ENCODE measurements at places on chromosomes 12 and 14.

- no peak for DNase-seq
These were observed 76.1 kb downstream of the RMST start for GRCh38 chr12:97538705-97539104.

GRCh38 chr12:32360956-32361355 lies 38.4 kb upstream of the FGD4 start:
- DNase-seq = no peak

GRCh38 chr14:41568979-41569378 lies 37.7 kb upstream of the LRFN5 start:
- DNase-seq = no peak

DNA sequence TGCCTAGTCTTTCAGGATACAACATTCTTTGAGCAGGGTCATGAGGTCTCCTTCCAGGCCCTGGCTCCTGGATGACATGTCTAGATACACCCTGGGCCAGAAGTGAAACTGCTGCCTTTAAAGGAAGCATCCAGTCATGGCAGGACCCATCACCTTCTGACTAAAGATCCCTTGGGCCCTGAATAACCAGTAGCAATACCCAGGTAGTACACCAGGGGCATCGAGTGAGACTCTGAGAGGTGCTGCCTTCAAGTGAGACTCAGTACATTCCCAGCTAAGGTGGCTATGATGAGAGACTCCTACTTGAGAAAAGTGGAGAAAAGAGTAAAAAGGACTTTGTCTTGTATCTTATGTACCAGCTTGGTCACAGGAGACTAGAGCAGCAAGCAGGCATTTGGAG lies 23.5 kb downstream of the OR6C68 start:
- DNase-seq = no peak

DNA sequence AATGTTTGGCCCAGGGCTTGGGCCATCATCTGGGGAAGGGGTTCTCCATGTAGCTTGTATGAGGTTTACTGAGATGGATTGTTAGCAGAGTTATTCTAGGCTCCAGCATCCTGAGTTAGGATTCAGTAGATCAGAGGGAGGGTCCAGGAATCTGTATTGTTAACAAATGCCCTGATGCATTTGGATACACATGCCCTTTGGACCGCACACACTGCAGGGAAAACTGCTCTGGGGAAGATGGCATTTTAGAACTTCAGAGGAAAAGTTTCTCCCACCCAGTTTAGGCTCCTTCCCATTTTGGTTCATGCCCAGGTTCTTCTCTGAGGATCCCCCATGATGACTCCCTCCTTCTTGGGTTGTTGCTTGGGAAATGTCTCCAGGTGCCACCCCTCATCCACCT lies 193.3 kb downstream of the KTN1 start:
- no peak for DNase-seq

DNA sequence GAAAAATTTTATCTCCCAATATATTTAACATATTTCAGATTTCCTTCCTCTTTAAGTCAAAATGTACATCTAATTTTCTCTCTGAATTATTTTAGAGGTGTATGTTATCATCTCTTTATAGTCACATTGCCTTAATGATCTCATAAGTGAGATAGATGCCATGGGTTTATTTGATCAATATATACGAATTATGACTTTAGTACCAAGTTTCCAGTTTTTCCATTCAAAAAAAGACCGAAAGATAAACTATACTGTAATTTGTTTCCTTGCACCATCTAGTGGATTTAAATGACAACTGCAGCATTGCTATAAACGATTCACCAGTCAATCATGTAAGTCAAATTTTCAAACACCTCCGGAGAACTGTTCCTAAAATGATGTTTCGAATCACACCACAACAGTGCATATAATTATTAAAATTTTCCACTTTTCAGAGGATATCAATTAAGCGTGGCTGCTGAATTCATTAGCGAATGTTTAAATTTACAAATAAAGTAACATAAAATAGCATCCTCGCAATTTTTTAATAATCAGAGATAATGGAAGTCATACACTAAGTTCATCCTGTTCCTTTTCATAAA lies 419 bp upstream of the ATXN7L3B start:
- no peak for DNase-seq

DNA sequence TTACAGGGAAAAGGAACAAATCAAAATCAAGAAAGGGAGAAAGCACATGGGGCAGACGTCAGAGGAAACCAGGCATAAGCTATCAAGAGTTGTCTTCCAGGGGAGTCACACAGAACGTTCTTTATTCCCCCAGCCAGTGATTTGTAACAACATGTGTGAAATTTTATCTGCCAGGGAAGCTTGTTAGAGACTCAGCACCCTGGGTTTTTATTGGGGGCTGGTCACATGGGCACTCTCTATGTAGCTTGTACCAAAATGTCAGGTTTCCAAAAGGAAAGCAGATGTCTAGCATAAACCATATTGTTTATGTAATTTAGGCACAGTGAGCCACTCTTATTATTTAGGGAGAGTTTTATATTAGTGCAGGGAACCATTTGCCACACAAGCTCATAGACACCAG lies 440.4 kb upstream of the DCN start:
- DNase-seq = no peak

DNA sequence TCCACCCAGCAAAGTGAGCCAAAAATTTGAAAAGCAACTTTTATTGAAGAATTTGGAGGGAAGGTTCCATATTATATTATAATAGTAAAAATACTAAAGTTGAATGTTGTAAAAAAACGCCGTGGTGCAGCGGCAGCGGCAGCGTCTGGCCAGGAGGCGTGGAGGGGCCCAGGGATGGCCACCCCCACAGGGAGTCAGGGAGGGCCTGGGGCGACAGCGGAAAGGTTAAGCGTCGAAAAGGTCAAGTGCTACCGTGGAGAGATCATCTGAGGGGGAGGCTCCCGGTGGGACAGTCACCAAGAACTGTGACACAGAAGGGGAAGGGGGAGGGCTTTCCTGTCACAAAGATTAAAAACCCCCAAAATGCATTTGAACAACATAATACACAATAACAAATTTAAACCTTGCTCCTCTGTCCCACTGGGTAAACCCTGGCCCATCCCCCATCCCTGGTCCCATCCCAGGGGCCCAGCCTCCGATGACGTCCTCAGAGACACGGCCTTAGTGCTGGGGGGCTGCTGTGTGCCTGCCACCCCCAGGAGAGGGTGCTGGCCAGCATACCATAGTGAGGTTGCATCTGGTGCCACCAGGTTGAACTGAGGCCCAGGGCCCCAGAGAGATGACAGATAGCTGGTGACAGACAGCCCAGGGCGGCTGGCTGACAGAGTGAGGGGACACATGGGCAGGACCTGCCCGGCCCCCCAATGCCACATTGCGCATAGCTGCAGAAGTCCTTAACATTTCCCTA lies 16.6 kb downstream of the SIVA1 start:
- DNase-seq = no peak

DNA sequence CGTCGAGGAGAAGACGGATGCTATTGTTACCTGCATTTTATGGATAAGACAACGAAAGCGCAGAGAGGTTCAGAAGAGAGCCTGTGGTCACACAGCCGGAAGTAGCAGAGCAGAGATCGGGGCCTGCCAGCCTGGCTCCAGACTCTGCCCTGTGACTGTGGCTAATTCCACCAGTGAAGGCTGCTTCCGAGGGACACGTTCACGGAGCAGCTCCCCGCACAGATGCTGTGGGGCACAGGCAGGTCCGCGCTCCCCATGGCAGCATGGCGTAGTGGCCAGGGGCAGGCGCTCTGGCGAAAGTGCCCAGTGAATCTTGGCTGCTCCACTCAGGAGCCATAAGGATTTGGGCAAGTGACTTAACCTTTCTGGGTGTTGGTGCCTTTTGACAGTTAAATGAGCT lies 9.8 kb downstream of the RIMBP2 start:
- no peak for DNase-seq

DNA sequence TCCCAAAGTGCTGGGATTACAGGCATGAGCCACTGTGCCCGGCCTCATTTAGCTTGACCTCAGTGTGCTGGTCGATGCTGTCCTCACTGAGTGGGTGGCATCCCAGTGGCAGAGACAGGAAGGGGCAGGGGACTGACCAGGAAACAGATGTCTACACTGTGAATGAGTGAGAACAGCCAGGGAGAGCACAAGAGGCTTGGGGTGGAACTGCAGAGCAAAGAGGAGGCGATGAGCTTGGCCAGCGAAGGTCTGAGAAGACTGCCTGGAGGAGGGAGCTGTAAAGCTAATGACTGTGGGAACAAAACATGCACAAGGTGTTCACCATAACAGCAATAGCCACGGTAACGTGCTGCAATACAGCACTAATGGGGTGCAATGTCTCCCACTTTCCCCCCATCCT lies 57.2 kb upstream of the BEGAIN start:
- no peak for DNase-seq

DNA sequence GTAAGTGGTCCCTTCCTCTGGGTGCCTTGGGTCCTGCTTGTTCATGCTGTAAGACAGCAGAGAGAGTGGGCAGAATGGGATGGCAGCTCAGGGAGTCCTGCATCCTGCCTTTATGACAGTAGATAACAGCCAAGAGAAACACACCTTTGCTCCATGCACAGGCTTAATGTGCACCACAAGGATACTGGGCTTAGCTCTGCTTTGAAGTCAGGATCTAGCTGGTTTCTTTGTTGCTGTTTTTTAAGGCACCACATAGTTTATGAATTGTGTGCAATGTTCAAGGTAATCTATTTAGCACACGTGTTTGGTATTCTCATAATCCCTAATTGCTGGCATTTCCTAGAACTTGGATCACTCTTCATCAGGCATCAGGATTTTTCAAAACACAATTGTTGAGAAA lies 239.5 kb upstream of the DCN start:
- no peak for DNase-seq

DNA sequence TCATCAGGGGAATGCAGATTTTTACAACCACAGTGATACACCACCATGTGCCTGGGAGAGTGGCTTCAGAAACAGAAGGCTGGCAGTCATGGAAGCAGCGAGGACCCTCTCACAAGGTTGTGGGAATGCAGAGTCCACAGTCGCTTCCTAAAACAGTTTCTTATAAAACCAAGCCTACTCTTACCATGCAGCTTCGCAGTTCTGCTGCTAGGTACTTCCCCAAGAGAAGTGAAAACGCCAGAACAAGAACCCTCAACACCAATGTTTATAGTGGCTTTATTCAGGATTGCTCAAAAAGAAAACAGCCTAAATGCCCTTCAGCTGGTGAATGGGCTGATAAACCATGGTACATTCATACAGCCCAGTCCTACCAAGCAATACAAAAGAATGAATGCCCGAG lies 87.2 kb downstream of the DDX51 start:
- no peak for DNase-seq

- DNase-seq = no peak
These were observed at the start of gene KRT6A for GRCh38 chr12:52493172-52493571. TSS of gene KRT6A (minus strand) at chr12:52493257. CDS start at chr12:52493188, 69 bp downstream.

DNA sequence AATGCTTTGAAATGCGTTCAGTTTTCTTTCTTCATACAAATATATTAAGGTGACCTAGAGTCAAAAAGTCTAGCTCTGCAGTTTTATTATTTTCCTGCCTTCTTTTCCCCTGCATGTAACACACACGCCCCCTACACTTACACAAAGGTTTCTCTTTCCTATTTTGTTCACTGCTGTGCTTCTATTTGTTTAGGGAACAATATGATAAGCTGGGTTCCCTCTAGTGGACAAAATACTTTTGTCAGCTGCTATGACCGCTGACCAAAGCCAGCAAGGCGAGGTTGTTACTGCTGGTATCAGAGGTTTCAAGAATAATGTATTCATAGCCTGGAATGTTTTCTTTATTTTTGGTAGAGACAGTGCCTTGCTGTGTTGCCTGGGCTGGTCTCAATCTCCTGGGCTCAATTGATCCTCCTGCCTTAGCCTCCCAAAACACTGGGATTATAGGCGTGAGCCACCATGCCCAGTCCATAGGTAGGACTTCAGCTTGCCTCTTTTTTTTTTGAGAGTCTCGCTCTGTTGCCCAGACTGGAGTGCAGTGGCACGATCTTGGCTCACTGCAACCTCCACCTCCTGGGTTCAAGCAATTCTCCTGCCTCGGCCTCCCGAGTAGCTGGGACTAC lies 33.4 kb downstream of the FNTB start:
- DNase-seq = no peak

DNA sequence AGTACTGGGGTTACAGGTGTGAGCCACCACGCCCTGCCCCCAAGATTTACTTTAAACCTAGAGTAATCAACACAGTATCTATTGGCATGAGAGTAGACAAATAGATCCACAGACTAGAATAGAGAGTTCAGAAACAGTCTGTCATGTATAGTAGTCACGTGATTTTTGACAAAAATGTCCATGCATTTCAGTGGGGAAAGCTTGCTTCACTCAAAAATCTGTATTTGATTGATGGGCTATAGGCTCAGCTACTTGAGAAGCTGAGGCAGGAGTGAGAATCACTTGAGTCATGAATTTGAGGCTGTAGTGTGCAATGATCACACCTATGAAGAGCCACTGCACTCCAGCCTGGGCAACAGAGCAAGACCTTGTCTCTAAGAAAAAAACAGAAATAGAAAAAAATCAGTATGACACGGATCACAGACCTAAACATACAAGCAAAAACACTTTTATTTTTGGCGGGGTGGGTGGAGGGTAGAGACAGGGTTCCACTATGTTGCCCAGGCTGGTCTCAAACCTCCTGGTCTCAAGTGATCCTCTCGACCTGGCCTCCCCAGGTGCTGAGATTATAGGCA lies 7.6 kb upstream of the ORAI1 start:
- no peak for DNase-seq

DNA sequence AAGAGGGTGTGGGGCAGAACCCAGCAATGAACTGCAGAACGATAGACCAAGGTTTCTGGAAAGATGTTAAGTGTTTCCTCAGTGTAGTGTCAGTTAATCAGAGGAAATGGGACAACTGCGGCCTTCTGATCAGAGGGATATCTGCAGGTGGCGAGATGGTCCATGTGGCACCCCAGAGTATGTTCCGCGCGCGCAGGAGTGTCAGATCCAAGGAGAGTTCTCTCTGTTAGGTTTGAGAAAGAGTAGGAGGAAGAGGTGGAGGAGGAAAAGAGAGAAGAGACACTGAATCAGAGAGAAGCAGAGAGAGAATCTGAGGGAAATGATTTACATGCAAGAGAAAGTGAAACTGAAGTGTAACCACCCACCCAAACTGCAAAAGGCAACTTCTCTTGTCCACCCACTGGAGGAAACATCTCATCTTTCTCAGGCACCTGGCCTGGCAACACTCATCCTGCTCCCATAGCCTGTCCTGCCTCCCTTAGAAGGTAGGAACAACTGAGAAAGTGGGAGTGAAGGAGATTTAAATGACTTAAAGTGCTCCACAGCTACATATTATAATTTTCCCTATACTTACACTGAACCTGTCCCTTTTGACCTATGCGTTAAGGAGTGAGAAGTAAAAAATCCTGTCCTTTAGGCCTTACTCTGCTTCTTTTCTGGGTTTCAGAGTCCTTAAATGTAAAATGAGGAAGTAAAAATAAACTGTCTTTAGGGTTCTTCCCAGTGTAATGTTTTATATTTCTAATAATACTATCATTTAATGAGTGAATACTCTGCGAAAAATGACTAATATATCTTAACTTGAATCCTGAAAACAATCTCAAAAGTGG lies 6.8 kb upstream of the TESPA1 start:
- no peak for DNase-seq

GRCh38 chr12:92673756-92674155 lies 29.0 kb upstream of the PLEKHG7 start:
- DNase-seq = no peak

- DNase-seq = no peak
These were observed 36.9 kb upstream of the ATP23 start for GRCh38 chr12:57904426-57904825.
